ENCODE measurements at places on chromosomes 4 and X.

- DNase-seq: peak; percentile 6
Observed at GRCh38 chrX:134782796-134783195, 124.5 kb upstream of the PLAC1 start.

GRCh38 chr4:21780148-21780547 is 168.4 kb downstream of the KCNIP4 start:
- no peak for DNase-seq

- no peak for DNase-seq
Observed at GRCh38 chrX:39639871-39640270, 457.9 kb downstream of the BCOR start.

GRCh38 chr4:43374216-43374751 is 481.8 kb downstream of the GRXCR1 start:
- DNase-seq: no peak

GRCh38 chr4:152021788-152022438 is 261.1 kb upstream of the GATB start:
- DNase-seq: no peak

DNA sequence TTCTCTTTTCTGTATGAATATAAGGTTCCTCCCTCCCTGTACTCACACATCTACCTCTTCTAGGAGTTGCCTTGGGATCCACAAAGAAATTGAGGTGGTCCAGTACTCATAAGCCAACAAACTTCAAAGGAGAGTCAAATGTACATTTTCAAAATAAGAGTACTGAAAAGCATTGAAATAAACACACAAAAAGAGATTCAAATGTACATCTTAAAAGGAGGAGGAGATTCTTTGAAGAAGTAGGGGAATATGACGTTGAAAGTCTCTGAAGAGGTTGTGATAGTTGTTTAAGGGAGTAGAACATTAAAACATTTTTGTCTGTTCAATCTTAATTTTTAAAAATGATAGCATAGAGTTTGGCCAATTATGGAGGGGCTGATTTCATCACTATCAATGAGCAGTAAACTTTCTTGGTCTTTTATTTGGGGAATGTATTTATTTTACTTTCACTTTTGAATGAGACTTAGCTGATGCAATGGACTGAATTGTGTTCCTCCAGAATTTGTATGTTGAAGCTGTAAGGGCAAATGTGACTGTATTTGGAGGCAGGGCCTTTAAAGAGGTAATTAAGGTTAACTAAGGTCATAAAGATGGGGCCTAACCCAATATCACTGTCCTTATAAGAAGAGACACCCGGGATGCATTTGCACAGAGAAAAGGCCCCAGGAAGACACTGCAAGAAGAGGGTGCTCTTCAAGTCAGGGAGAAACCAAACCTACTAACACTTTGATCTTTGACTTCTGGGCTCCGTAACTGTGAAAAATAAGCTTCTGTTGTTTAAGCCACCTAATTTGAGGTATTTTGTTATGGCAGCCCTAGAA is 226.3 kb upstream of the PGRMC2 start:
- no peak for DNase-seq

- DNase-seq: no peak
Observed at GRCh38 chrX:9102956-9103355, 69.0 kb upstream of the FAM9B start.

DNA sequence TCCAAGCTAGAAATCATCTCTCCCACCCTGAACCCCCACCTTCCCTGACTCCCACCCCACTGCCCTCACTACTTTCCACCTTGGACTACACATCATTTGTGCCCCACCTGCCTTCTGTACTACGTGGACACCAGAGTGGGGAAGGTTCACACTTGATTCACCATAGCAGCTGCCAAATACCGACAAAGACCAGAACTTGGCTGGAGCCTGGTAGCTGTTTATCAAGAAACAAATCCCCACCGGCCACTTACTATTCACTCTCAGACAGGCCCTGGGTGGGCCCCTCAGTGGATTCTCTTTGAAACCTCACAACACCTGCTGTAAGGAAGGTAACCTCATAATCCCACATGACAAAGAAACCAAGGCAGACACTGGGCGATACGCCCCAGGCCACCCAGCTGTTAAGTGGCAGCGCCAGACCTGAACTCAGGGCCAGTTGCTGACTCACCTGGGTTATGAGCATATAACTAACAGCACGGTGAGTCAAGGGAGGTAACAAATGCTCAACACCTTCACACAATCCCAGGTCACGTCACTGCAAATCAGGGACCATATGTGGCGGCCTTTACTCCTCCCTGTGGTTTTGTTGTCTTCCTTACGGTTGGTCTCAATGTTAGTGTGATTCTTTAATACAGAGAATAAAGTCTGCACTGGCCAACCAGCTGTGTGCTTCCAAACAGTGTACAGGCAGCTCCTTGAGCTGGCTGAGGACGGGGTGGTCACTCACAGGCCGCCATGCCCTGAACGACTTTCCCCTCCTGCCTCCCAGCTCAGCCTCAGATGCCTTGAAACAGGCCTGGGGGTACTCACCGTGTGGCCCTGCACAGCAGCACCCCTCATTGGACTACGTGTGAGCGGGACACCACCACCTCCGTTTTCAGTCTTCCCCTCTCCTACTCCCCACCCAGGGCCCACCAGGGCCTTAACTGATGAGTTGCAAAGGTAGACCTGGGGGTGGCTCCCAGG is 7.5 kb downstream of the WDR1 start:
- no peak for DNase-seq

DNA sequence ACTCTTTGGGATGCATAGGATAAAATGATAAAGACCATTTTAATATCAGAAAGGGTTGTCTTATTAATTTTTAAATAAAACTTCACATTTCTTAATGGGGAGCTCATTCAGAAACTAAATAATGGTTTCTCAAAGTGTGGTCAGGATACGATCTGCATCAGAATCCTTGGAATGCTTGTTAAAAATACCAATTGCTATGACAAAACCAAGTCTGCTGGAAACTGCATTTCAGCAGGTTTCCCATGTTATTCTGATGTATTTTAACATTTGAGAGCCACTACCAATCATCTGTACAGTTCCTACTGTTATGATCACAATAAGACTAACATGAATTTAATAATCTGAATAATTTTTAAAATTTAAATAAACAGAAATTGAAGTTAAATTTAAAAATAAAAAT is 115.1 kb downstream of the SOWAHB start:
- no peak for DNase-seq

DNA sequence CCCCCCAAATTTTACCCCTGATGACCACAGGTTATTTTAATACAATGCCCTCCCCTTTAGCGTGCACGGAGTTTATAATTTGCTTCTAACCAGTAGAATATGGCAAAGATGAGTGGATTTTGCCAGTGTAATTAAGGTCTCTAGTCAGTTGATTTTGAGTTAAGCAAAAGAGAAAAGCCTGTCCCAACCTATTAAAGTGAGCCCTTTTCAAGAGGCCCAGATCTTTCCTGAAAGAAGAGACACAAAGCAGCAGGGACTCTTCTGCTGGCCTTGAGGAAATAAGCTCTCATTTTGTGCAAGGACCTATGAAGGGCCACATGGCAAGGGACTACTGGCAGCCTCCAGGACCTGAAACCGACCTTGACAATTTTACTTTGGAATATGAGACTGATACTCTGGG is 61.9 kb upstream of the GABRG1 start:
- DNase-seq: no peak

GRCh38 chrX:152907084-152907651 is 9.3 kb downstream of the ZNF185 start:
- DNase-seq: no peak

- no peak for DNase-seq
Observed at GRCh38 chr4:46656071-46656470, 253.0 kb downstream of the COX7B2 start.

DNA sequence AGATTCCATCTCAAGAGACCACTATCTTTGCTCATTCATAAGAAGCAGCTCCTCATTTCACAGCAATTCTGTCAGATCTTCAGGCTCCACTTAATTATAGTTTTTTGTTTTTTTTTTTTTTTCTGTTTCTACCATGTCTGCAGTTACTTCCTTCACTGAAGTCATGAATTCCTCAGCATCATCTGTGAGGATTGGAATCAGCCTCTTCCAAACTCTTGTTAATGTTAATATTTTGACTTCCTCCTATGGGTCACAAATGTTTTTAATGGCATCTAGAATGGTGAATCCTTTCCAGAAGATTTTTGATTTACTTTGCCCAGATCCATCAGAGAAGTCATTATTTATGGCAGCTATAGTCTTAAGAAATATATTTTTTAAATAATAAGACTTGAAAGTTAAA is 53.1 kb downstream of the BMP2K start:
- DNase-seq: no peak

All from NCI-H1092 (cell line).